ENCODE measurements at places on chromosomes 12 and 14. TPM values are rescaled to one million over a fixed set of nuclear protein-coding genes. Genes with fewer than 3 reads are reported as not detected.

The MMP19 gene
- total RNA-seq, result 0.13 TPM

The KRT6B gene
- total RNA-seq, result not detected

The KCNH5 gene
- 1.9 TPM for total RNA-seq

The EPYC gene
- total RNA-seq, result not detected

GRCh38 chr14:100873096-100873482 lies 30.4 kb downstream of the RTL1 start:
- DNase-seq, result no peak

GRCh38 chr12:120830052-120830940 lies 73.9 kb downstream of the SPPL3 start:
- no peak for DNase-seq

DNA sequence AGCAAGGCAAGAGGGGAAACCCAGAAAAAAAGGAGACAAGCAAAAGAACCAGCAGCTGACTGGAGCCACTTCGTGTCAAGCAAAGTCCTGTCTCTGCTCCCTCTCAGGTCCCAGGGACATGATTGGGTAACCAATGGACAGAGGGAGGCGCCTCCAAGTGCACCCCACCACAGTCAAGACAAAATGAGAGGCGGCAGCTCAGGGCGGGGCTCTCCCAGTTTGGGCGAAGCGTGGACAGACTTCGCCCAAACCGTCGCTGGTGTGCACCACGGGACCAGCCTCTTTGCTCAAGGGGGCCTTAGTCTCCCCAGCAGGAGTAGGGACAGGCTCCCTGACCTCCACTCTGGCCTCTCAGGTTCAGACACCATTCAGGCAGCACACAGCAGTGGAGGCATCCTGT lies 1.5 kb upstream of the BEGAIN start:
- DNase-seq, result no peak

DNA sequence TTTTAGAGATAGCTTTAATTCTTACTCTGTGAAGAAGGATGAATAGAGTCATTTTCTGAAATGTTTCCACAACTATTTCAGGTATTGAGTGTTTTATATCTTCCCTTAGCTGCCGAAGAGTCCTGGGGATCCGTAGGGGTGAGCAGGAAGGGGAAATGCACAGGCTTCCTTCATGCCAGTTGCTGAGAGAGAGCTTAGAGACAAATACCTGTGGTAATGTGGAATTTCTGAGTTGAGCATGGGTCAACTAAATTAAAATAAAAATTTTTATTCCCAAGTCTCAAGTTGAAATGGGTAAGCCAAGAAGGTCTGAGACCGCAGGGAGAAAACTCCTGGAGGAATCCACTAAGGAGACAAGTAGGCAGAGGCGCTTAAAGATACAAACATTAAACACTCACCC lies 185.7 kb downstream of the DAD1 start:
- DNase-seq, result no peak

- DNase-seq, result peak; percentile 49
Observed at GRCh38 chr12:107228076-107228475, 134.7 kb upstream of the CRY1 start.

DNA sequence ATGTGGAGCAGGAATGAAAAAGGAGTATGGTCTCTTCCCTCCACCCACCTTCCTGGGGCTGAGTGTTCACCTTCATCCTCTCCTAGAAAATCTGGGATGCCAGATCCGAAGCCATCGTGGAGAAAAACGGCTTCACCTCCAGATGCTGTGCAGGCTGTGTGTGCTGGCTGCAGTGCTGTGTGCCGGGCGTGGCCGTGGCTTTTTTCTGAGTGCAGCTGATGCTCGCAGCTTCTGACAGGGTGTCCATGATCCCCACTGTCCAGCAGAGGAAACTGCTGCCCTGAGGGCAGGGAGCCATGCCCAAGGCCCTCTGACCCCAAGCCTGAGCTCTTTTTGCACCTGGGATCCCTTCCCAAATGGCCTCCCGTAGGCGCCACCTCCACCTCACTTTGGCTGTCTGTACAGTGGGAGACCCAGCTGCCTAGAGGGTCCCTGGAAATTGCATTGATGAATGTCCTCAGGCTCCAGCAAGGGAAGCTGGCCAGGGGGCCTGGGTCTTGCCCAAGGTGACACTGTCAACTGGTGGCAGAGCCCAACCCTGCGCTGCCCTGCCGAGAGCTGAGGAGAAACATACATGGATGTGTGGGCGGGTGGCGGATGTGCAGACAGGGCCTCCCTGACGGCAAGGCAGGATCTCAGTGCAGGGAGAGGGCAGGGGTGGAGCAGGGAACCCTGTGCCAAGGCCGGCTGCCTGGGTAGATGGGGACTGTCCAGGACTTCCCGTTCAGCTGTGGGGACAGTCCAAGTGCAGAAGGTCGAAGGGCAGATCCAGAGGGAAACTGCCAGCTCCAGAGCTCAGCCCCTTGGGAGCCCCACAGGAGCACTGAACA lies 53.3 kb downstream of the BEGAIN start:
- no peak for DNase-seq

- no peak for DNase-seq
Observed at GRCh38 chr12:96466939-96467751, 22.2 kb upstream of the CFAP54 start.

DNA sequence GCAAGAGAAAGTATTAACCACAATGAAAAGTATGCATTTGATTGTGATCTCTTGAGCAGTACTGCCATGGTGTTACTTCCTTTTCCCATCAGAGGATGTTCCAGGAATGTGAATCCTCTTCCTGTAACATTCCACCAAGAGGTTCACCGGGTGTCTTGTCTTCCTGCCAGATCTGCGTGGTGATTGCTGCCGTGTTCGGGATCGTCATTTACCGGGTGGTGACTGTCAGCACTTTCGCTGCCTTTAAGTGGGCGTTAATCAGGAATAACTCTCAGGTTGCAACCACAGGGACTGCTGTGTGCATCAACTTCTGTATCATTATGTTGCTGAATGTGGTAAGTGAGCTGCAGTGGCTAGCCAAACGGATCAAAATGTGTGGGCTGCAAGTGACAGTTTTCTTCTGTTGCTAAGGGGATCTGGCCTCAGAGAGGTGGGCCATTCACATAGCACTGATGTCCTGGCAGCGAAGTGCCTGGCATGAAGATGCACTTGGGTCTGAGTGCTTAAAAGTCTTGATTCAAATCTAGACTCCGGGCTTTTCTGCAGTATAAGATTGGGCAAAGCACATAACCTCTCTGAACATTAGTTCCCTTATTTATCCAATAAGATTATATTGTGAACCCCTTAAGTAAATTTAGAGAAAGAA lies 123.4 kb downstream of the SLC5A8 start:
- DNase-seq, result no peak

GRCh38 chr12:57604992-57605810 lies 577 bp downstream of the DTX3 start:
- DNase-seq, result peak; percentile 46
